ENCODE measurements at places on chromosomes 7 and 10.

GRCh38 chr10:84805149-84805548 lies 476.8 kb downstream of the CCSER2 start:
- DNase-seq, result no peak

- DNase-seq, result peak; percentile 35
These were observed 50.4 kb downstream of the CPEB3 start for GRCh38 chr10:92240289-92241157.

DNA sequence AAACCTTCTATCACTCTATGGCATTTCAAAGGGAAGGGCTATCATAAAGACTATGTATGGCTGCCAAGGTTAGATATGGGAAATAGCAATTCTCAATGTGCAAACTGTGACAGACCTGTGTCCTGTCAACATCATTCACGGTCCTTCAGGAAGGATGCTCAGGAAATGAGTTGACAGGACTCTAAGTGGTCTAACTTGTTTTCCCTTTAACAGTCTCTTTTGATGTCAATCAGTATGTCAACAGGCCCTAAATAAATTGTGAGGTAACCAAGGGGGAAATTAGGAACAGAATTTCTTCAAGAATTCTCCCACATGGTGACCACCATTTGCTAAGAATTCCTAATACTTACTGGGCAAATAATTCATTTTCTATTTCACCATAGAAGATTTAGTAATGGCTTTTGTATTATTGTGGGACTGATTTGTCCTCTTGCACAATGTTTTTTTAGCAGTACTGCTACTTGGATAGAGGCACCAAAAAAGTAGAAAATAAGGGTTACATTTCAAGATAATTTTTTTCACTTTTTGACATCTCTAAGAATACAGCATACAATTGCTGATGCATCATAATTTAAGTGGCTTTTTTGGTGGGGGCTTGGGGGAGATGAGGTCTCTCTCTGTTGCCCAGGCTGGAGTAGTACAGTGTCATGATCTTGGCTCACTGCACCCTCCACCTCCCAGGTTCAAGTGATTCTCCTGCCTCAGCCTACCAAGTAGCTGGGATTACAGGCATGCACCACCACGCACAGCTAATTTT lies 275.8 kb downstream of the CACNA2D1 start:
- no peak for DNase-seq

DNA sequence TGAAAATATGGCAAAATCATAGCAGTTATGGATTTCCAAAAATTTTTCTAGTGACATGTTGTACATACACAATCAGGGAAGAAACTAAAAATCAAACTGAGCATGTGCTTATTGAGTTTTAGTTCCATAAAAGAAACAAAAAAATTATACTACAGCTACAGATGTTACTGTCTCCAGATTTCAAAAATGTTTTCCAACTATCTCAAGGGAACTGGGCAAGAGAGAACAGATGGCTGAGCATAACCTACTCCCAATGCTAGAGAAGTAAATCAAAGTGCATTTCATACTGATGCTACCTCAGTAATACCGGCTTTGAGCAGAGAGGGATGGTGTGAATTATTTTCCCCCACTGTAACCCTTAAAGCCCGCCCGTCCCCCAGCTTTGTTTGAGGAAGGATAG lies 40.7 kb upstream of the KMT2C start:
- peak; percentile 48 for DNase-seq

DNA sequence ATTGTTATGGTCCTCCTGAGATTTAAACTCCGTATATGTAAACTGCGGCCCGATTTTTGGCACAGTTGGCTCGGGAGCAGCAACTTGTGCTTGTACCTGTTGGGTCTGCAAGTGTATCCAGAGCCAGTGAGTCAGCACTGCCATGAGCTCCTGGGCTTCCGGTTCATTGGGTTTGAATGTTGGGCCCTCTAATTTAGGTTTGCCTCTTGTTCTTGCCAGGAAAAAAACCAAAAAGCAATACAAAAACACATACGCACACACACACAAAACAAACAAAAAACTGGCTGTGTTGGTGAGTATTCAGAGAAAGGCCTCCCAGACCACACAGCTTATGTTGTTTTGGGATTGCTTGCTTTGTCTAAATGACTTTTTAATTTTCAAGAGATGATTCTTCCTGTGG lies 26.3 kb downstream of the SND1 start:
- DNase-seq, result no peak

DNA sequence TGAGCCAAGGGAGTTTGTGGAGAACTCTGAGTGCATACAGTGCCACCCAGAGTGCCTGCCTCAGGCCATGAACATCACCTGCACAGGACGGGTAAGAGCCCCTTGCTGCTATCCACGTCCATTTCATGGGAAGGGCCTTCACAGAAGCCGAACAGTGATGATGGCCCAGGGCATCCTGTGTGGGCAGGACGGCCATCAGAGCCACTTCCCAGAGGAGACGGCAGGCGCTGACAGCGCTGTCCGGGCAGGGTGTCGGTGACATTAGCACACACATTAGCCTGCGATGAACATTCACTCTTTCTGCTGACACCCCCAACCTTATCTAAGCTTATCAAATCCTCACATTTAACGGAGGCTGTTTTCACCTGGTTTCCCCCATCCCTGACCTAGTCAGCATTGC lies 144.9 kb downstream of the EGFR start:
- no peak for DNase-seq

DNA sequence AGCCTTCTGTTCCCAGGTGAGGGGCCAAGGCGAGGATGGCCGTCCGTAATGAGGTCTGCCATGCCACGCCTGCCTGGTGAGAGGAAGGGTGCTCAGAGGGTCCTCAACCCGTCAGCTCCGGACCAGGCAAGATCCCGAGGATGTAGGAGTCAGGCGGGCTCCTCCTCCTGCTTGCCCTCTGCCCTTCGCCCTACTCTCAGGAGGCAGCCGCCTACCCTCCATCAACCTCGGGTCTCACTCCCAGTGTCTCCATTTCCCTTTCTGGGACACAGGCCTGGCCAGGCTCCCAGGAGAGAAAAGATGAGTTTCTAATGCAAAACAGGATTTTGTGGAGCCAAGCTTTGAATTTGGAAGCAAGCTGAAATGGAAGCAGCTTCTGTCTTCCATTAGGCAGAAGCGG lies 184.0 kb downstream of the PTPN20 start:
- DNase-seq, result no peak

DNA sequence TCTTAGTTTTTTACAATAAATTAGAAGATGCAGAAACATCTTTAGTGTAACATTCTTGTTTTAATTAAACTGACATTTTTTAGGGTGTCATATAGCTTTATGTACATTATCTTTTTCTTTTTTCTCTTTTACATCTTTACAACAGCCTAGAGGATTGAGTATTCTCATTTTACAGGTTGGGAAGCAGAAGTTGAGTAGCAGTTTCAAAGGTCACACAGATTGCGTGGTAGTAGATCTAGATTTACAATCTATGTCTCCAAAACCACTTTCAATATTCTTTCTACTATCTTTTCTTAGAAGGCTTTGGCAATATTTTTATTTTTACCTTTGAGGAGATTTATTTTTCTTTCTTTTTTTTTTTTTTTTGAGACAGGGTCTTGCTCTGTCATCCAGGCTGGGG lies 18.7 kb upstream of the MCU start:
- no peak for DNase-seq

DNA sequence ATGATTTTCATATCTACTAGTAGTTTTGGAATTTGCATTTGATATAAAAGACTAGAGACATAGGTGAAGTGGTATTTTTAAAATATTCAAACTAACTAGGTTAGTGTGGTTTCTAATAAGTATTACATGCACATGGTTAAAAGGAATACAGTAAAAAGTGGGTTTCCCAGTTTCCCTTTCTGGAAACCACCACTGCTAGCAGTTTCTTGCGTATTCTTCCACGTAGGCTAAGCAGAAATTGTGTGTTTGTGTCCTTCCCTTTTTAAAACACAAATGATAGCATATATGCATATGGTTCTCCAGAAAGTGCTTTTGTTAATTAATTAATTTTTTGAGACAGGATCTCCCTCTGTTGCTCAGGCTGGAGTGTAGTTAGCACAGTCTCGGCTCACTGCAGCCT lies 15.4 kb downstream of the NRF1 start:
- no peak for DNase-seq

GRCh38 chr7:159331462-159331861 lies 186.8 kb upstream of the VIPR2 start:
- no peak for DNase-seq

GRCh38 chr10:74925708-74926107 lies 99.3 kb downstream of the KAT6B start:
- no peak for DNase-seq

DNA sequence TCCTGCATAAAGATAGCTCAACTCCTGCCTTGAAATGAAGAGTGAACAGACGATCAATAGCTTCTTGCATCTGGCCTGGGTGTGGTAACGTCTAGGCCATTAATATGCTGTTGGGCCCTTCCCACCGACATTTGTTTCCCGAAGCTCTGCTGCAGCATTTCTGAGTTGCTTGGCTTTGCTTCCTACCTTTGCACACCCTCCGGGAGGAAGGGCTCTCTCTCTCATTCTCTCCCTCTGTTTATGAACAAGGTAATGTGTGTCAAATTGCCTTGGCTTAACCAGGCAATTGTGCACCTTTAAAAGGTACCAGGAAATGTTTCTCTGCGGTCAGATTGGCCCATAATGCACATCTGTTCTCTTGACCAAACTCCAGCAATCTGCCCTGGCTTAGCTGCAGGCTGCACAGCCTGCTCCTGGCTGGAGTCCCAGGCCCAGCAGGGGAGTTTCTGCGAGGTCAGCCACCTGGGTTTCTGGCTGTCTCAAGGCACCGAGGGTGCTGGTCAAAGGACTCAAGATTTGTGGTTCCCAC lies 223.7 kb downstream of the SNX10 start:
- peak; percentile 94 for DNase-seq
